ENCODE measurements at places on chromosomes 5 and 9.

DNA sequence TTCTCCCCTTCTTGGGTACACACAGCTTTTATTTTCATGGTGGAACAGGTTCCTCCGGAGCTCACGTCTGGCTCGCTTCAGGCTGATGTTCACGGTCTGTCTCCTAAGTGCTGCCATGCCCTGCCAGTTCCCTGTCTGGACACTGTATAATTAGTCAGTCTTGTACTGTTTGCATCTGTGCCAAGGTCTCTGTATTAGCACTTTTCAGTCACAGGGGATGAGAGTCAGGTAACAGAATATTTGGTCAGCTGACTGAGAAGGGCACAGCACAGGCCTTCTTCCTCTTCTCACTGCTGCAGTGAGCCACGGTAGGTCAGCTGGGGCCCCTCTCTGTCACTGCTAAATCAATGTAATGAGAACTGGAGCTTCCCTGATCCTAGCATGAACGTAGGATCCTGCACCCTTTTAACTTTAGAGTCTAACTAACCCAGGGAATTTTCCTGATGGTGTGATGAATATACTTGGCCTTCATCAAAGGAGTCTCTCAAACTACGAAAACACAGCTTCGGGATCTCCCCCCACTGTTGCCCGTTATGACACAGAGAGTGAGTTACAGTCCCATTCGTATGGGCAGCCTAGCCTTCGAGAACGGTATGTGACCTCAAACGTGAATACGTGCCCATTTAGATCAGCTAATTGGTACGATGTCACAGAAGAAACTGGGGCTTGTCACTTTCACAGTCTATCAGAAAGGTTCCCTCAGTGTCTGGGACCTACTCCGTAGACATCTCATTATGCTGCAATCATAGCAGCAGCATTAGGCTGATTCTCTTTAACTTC is 354.1 kb upstream of the RFX3 start:
- peak; percentile 79 for DNase-seq

DNA sequence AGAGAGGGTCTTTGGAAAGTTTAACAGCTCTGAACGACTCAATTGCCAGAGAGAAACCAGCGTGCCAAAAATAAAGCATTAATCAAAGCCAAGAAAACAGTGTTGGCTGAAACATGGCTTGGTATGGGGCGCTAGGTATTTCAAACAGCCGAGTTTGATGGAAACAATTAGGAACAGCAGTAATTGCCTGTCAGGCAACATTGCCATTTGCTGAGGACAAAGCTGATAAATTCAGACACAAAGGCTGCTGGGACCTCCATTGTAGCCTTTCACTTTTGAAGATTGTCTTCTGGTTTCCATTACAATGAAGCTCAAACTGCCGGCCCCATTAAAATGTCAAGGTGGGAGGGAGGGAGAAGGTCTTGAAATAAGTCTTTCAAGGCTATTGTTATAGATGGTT is 125.4 kb upstream of the SPDL1 start:
- DNase-seq: no peak

GRCh38 chr9:26955222-26955903 is 849 bp upstream of the IFT74 start:
- no peak for DNase-seq

- DNase-seq: no peak
These were observed 171.1 kb downstream of the ARHGEF28 start for GRCh38 chr5:73797132-73797510.

- no peak for DNase-seq
These were observed 33.5 kb upstream of the SMU1 start for GRCh38 chr9:33109850-33110595.

DNA sequence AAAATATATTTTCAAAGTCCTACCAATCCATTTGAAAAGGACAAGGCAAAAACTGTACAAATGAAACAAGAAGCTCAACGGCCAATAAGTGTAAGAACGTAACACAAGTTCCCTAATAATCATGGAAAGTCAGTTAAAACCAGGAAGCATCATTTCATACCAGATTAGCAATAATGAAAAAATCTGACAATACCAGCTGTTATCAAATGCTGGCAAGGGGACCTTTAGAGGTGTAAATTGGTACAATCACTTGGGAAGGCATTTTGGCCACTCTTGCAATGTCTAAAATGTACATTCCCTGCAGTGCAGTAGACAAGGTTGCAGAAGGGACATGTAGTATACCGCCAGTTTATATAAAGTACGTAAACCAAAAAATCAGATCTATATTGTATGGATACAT is 10.1 kb upstream of the SEMA5A start:
- DNase-seq: no peak

DNA sequence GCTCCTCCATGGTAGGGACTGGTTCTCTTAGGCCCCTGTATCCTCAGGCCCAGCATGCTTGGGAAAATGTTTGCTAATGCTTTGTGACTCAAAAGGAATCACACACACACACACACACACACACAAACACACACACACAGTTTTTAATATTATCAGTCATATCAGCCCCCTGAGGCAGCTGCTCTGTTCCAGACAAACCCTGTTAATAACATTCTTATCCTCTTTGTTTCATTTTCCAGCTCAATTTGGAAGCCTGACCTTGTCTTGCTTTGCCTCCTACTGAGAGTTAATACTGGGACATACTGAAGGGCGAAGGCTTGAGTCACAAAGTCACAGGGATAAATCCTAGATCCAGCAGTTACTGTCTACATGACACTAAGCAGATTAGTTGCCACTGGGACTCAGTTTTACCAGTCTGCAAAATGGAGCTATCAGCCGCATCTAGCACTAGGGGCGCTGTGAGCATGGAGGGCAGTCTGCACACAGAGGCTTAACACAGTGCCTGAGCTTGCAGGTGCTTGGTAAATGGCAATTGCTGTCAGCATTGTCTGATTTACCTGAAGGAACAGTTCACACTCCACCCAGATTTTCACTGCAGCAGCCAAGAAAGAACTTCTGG is 37.1 kb upstream of the KCNMB1 start:
- DNase-seq: no peak

DNA sequence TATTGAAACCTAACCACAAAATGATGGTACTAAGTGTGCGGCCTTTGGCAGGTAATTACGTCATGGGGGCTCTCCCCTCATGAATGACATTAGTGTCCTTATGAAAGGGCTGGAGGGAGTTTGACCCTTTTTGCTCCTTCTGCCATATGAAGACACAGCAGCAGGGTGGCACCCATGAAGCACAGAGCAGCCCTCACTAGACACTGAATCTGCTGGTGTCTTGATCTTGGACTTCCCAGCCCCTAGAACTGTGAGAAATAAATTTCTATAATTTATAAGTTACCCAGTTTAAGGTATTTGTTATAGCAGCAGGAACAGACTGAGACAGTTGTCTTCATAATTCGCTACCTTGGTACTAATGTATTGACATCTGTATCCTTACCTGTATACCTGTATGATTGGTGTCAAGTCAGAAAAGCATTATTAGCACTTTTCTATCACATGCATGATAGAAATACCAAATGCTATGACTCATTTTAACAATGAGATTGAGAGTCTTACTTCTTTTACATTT is 80.4 kb downstream of the GCNT4 start:
- no peak for DNase-seq

- no peak for DNase-seq
These were observed 25.2 kb upstream of the CTSV start for GRCh38 chr9:97064176-97064575.

DNA sequence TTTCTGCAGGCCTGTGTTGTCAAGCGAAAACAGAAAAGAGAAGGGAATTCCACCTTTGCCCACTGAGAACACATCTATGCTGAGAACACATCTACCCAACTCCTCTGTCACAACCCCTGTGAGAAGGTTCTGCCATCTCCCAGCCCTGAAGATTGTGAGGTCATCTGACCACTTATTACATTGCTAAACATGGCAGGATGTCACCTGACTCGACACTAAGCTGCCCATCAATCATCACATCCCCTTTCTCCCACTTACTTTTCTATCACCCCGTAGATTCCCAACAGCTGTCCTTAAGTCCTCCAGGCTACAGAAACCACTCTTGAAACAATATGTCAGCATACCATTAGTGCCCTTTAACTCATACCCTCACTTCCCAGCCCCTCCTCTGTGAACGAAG is 64.2 kb upstream of the PRSS3 start:
- DNase-seq: no peak

GRCh38 chr9:37167456-37168047 is 47.2 kb downstream of the ZCCHC7 start:
- DNase-seq: no peak

DNA sequence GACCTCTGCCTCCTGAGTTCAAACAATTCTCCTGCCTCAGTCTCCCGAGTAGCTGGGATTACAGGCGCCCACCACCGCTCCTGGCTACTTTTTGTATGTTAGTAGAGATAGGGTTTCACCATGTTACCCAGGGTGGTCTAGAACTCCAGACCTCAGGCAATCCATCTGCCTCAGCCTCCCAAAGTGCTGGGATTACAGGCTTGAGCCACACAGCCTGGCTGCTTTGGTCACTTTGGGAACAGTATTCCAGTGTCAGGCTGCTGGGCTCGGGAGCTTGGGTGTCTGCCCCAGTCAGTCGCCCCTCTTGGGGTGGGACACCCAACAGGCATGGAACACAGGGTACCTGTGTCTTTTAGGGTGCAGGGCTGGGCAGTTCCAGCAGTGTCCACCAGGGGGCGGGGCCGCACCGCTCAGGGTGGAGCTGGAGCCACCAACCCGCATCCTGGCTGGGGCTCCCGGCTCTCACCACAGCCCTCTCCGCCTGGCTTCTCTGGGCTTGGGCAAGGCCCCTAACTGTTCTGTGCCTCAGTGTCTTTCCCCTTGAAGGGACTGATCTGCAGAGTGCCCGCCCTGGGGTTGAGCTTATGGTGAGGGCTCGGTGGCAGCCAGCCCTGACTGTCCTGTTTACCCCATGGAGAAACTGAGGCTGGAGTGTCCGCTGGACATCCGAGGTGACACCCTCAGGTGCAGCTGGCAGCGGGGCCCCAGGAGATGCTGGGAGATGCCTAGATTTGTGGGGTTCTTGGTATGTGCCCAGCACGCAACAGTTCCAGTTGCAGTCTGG is 6.4 kb upstream of the RNU6ATAC start:
- DNase-seq: no peak

- DNase-seq: no peak
These were observed 17.3 kb downstream of the MEGF10 start for GRCh38 chr5:127307868-127308267.

- no peak for DNase-seq
These were observed 6.7 kb downstream of the DAB2IP start for GRCh38 chr9:121658166-121658565.

- DNase-seq: no peak
These were observed 1290.6 kb upstream of the CDH6 start for GRCh38 chr5:29902859-29903258.

- DNase-seq: no peak
These were observed 236.6 kb downstream of the ARL15 start for GRCh38 chr5:54073735-54074134.

GRCh38 chr9:113293285-113293878 is 9.8 kb downstream of the RNF183 start:
- DNase-seq: no peak

DNA sequence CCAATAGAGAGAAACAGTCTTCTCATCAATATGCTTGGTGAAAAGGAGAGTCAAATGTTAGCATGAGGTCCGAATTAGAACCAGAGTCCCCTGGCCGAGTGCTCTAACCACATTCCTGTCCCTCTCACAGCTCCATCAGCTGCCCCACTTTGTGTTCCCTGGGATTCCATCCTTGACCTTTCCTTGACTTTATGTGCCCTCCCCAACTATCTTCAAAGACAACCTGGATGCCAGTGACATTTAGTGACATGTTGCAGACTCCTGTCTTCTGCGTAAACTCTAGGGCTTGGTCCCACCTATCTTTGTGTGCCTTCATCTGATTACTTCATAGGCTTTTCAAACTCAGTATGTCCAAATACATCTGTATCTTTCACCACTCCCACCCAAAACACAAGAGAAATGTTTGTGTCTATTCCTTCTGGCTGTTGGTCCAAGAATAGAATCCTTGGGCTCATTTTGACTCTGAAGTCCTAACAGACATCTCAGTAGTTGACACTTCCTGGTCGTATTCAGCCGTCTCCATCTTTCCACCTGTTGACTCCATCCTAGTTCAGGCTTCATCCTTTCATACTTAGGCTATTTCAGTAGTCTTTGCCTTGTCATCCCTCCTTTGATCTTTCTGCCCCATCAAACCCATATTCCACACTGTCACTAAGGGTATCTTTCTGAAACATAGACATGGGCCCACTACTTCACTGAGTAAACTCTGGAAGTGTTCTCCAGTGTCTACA is 101.4 kb upstream of the CD180 start:
- DNase-seq: no peak

- no peak for DNase-seq
These were observed 152.5 kb downstream of the ZNF608 start for GRCh38 chr5:124593952-124594351.

GRCh38 chr9:28820741-28821140 is 1247.5 kb upstream of the C9orf72 start:
- DNase-seq: no peak

GRCh38 chr5:129461711-129462332 is 1.7 kb downstream of the ADAMTS19 start:
- DNase-seq: no peak

- DNase-seq: no peak
These were observed 12.5 kb downstream of the GRAMD2B start for GRCh38 chr5:126435714-126436113.

GRCh38 chr5:121890297-121890858 is 38.7 kb downstream of the FTMT start:
- DNase-seq: no peak

GRCh38 chr5:149089796-149090195 is 26.9 kb upstream of the SH3TC2 start:
- DNase-seq: no peak

DNA sequence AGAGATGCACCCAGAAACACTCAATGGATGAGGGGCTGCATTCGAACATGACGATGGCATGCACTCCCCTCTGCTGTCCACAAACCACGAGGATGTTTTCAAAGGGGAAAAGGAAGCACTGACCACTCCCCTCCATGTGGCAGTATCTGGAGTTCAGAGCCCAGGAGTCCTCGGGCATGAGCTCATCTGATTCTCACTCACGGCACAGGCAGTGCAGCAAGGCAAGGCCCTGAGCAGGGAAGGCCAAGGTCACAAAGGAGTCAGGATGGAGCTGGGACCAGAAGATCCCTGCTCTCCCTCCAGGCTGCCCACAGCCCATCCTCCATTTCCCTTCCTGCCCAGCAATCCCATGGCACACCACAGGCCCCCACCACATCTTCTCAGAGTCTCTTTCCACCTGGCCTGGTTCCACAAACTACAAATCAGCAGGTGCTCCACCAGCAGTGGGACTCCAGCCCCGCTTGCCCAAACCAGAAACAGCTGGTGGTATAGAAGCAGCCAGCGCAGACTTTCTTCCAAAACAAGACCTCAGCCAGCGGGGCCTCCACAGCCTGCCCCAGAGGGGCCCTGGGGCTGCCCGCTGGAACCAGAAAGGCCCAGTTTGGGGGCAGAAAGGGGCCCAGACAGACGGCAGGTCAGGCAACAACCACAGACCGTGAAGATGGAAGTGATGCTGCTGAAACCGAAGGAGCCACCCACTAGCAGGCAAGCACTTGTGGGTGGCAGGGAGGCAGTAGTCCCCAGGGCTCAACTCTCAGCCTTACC is 12.2 kb downstream of the TNIP1 start:
- no peak for DNase-seq

DNA sequence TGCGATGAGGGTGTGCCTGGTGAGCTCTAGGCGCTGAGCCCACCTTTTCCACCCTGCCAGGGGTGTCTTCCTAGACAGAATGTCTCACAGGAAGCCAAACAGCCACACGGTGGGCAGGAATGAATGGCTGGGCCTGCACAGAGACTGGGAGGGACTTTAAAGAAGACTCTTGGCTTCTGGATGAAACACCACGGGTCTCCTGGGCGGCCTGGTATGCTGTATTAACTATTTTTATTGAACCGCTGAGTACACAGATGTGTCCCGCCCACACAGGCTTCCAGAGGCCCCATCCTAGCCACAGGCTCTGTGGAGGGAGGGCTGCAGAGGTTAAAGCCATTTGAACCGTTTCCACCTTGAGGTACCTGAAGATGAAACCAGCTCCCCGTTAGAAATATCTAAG is 115.2 kb upstream of the CXCL14 start:
- DNase-seq: no peak
